ENCODE measurements at places on chromosomes 5 and 9. TPM values are rescaled to one million over a fixed set of nuclear protein-coding genes. Genes with fewer than 3 reads are reported as not detected.

- no peak for DNase-seq
Observed at GRCh38 chr5:16812448-16812847, 123.6 kb downstream of the MYO10 start.

GRCh38 chr5:14607104-14607503, 25.5 kb downstream of the OTULINL start:
- DNase-seq: no peak

DNA sequence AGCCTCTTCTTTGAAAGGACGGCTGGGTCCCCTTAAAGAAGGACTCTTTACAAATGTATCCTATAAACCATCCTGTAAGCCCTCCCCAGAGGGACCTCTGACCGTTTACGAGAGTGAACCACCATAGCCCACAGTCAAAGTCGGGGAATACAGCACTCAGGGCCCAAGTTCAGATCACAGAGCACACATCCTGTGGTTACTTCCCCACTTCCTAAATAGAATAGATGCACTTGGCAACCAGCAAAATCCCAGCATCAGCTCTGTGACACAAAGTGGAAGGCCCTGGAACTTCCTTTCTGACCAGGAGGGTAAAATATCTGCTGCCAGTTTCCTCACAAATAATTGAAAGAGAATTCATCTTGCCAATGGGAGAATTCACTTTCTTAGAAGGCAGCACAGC, 6.9 kb upstream of the IGFBPL1 start:
- DNase-seq: no peak

GRCh38 chr5:139901251-139901575, 105.6 kb downstream of the PSD2 start:
- no peak for DNase-seq

- DNase-seq: peak; percentile 83
Observed at GRCh38 chr5:154198611-154199230, 8.2 kb downstream of the GALNT10 start.

DNA sequence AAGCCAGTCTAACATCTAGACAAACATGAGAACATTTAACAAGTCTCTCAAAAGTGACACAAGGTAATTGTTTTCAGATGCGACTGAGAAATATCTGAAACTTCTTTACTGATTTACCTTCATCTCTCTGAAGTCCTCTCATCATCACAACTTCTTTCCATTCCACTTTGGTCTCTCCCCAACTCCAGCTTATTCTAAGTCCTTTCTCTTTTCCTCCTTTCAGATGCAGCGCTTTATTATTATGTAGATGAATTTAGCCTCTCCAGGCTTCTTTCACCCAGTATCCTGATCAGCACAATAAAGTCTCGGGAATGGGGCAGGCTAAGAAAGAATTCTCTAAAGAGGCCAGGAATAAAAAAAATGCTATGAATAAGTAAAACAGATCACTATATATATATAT, 128.0 kb downstream of the KCTD16 start:
- DNase-seq: no peak

Gene SGCD
- 0.12 TPM for total RNA-seq

Gene DNAJC25
- 10.3 TPM for total RNA-seq

Gene PTGER4
- 7.9 TPM for total RNA-seq

DNA sequence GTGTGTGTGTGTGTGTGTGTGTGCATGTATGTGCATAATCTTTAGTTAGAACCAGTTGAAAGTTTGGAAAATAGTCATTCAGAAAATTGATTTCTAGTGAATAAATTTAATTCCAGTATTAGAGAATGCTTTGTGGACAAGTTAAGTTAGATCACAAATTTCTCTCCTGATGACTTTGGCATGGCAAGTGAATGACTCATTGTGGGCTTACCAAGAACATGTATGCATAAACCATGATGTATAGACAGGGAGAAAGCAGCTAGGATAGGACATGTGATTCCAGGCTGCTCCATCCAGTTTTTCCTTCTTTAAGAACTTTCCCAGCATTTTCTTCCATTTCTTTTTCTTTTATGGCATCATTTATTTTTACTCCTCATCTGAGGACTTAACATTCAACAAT, 85.7 kb upstream of the SGCD start:
- DNase-seq: no peak

DNA sequence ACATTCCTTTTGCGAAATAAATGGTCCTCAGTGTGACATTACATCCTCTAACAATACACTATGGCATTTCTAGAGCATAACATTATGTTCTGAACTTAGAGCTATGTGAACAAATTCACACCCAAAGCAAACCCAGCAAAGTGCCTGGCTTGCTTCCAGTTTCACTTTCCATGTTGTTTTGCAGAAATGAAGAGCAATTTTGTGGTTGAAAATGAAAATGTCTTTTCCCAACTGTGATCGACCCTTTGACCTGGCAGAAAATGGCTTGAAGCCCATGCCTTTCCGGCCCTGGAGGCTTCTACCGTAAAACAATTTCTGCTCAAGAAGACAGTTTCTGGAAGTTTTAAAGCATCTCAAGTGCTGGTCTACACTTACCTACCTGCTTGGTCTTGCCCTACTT, 344.7 kb upstream of the RGMB start:
- DNase-seq: peak; percentile 23

Gene TMEM174
- total RNA-seq: not detected

DNA sequence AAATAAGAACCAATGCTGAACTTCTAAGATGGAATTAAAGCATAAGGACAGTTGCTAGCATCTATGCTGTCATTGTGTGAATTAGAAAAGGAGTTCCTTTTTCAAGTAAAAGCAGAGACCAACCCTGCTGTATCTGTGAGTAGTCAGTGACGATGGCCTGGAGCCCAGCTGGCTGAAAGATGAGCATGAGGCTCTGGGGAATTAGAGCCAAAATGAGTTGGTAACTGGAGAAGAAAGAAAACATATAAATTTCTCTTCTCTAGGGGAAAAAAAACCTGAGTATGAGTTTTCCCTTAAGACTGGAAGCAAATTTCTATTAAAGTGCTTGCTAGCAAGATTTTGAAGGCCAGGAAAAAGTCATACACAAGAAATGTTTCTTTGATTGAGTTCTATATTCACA, 1.6 kb upstream of the SPZ1 start:
- no peak for DNase-seq

DNA sequence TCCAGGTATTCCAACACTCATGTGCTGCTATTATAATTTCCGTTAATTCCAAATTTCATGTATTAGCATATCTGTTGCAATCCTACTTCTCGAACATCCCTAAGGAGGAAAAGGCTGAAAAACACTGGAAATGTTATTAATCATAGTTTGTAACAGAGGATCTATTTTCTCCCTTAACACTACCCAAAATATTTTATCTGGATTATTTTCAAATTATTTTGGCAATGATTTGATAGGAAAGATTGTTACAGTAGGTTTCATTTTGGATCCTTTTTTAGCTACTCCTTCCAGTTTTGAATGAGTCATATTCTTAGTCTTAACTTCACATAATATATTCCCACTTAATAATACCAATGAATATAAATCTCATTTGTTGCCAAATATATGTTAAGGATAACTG, 13.9 kb upstream of the NAA35 start:
- DNase-seq: no peak

- no peak for DNase-seq
Observed at GRCh38 chr5:178757049-178757809, 26.8 kb upstream of the ZNF354A start.

Gene TNC
- 45.0 TPM for total RNA-seq

GRCh38 chr5:143683459-143683858, 128.5 kb upstream of the HMHB1 start:
- DNase-seq: no peak

GRCh38 chr9:128992995-128993394, 35.1 kb downstream of the SH3GLB2 start:
- DNase-seq: no peak

GRCh38 chr5:43101491-43101890, 19.2 kb upstream of the ZNF131 start:
- no peak for DNase-seq

DNA sequence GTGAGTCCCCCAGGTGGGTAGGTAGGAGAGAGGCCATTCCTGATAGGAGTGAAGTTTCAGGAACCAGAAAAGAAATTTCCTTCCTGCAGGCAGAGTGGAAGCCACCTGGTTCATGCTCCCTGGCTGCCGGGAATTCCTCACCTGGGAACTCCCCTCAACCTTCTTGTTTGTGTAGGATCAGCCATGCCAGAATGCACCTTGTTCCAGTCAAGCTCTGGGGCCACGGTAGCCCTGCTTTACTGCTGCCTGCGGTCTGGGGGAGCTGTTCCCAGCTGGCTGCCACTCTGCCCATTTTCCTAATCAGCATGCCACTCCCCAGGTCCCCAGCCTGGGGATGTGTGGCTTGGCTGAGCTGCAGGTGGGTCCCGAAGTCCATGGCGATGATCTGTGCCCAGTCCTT, 18.7 kb upstream of the B4GALT1 start:
- no peak for DNase-seq

DNA sequence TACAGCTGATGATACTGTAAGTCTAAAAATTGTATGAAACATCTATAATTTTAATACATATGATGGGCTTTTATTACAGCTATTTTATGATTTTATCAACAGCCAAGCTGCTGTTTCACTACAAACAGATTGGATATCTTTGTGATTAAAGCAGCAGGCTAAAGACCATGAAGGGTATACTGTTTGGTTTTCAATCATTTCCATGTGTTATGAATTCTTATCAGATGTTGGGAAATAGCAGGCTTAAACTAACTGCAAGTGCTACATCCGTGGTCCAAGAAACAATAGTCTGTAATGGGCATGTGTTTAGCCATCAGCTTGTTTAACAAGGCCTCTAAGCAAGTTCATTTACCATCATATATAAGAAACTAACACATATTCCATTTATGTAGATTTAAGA, 107.5 kb downstream of the CWC27 start:
- DNase-seq: no peak

- DNase-seq: no peak
Observed at GRCh38 chr5:172852490-172853354, 18.7 kb downstream of the ERGIC1 start.

Gene HTR4
- total RNA-seq: not detected

Measured in H4 (cell line).